ENCODE measurements at places on chromosomes 16 and 17.
A peak's percentile ranks its signal among the peaks of the same experiment; 100 is the strongest.

- no peak for DNase-seq
These were observed 34.3 kb downstream of the APPBP2 start for GRCh38 chr17:60491771-60492170.

GRCh38 chr17:4818276-4818675 is 11.3 kb downstream of the PLD2 start:
- no peak for DNase-seq

- DNase-seq: no peak
These were observed 51.5 kb downstream of the CPPED1 start for GRCh38 chr16:12752159-12752558.

DNA sequence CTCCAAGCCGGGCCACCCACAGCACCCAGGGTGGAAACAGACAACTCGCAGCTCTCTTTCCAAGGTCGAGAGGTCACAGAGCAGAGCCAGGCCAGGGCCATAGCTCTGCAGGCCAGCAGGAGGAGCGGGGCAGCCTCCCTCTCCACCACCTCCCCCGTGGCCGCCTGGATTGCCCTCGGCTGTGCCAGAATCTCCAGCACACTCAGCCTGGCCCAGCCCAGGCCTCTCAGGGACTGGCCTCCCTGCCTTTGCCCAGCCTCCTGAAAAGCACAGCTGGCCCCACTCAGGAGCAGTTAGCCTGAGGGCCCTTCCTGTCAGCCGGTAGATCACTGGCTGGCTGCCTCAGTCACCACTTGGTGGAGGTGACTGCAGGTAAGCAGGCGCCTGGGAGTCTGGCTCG is 85.8 kb upstream of the SEC14L1 start:
- DNase-seq: no peak

GRCh38 chr16:87527055-87527724 is 34.4 kb upstream of the ZCCHC14 start:
- no peak for DNase-seq

GRCh38 chr16:29821643-29822115 is 1.4 kb downstream of the MVP start:
- no peak for DNase-seq

DNA sequence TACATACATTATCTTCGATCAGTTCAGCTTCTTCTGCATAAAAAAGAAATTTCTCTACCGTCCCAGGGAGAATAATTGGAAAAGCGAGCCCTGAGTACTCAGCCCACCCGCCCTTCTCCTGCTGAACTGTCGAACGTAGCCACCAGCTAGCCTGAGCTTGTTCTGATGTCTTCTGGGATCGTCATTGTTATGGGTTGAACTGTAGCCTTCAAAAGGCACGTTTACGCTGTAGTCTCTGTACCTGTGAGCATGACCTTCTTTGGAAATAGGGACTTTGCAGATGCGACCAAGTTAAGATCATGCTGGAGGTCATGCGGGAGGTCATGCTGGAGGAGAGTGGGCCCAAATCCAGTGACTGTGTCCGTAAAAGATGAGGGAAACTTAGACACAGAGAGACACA is 86.2 kb downstream of the CMIP start:
- no peak for DNase-seq

- no peak for DNase-seq
These were observed 358.3 kb upstream of the SOX9 start for GRCh38 chr17:71762526-71762925.

- no peak for DNase-seq
These were observed 5.8 kb downstream of the TSR3 start for GRCh38 chr16:1345651-1346421.

GRCh38 chr17:73465130-73465952 is 153.5 kb upstream of the CDC42EP4 start:
- DNase-seq: no peak

DNA sequence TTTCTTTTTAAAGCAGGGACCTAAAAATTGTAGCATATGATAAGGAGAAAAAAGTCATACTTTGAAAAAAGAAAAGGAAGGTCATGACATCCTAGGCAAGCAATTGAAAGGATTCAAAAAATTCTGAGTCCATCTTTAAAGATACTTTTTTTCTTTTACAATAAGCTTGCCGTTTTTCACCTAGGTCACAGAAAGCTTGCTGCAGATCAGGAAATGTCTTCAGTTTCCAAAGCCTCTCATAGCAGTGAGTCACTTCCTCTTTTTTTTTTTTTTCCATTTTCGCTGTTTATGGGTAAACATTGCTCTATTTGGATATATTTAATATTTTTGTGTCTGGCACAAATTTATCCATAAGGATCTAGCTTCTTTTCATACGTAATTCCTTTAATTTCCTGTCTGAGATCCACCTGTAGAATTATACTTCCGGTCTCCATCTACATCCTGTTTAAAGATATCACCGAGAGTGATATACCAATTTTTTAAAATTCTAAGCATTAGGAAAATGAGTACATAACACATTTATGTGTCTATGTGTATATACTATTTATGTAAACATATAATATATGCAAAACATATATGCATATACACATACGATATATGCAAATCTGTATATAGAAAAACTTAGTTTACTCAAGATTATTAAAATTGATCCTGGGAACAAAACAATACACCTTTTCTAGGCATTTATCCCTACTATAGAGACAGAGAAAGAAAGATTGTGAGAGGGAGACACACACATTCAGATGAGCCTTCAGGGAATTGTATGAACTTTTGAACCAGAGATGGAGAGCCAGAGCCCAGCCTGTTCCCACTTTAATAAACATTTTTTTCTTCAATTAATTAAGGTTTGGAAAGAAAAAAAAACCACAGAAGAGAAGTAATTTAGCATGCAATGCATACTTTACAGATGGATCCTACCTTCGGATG is 134.4 kb downstream of the SKAP1 start:
- DNase-seq: peak; percentile 79

DNA sequence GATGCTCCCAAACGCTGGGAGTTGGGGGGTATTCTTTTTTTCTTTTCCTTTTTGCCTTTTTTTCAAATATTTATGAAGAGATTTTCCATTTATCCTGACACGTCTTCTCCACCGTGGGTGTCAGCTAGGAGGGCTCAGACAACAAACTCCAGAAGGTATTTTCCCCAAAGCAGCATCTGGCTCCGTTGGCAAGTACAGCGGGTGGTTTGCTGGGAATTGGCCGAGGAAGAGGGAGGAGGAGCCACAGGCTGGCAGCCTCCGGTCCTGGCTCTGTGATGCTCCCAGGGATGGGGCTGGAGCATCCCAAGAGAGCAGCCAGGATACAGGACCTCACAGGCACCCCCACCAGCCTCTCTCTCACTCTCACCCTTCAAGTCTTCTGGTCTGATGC is 10.9 kb upstream of the CACNG4 start:
- DNase-seq: no peak

DNA sequence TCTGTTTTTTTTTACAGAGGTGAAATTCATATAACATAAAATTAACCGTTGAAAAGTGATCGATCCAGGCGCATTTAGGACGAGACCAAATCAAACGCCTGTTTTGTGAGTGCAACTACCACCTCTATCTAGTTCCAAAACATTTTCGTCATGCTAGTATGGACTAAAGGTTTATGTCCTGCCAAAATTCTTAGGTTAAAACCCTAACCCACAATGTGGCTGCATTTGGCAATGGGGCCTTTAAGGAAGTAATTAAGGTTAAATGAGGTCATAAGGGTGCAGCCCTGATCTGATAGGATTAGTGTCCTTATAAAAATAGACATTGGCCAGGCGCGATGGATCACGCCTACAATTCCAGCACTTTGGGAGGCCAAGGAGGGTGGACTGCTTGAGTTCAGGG is 32.8 kb upstream of the RCVRN start:
- DNase-seq: no peak

- peak; percentile 98 for DNase-seq
These were observed 59.6 kb downstream of the WSB1 start for GRCh38 chr17:27353461-27354050.

- no peak for DNase-seq
These were observed 27.3 kb upstream of the STH start for GRCh38 chr17:45971698-45972141.

All from kidney capillary endothelial cell (primary cell).